ENCODE measurements at places on chromosomes 11 and 22.

- no peak for DNase-seq
Observed at GRCh38 chr11:66912911-66913310, 45.3 kb downstream of the PC start.

DNA sequence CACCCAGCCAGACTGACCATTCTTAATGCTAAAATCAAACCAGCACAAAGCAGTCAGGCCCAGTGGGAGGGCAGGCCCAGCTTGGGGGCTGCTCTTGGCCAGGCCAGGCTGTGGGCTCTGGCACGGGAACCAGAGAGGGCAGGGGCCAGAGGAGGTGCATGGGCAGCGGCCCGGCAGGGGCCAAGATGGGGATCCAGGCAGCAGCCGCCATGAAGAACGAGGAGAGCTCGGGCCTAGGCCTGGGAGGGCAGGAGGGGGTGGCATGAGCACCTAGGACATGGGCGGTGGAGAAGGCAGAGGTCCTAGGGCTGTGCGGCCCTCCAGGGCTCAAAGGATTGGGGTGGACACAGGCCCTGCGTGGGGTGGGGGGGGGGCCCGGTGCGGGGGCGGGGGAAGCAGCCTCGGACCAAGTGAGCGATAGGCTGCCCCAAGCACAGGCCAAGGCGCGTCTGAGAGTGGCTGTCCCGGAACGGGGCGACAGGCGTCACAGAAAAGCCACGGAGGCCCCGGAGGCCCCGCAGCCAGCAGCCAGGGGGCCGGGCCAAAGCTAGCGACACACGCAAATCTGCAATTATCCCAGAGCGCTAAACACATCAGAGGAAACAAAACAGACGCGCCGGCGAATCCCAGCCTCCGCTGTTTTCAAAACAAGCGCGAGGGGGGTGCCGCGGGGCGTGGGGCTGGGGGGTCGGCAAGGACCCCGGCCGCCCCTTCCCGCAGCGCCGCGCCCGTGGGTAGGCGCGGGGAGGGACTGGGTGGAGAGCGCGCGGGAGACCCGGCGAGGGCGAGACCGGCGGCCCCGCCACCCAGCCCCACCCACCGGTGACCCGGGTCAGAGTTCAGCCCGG is 8.3 kb downstream of the PLXNB2 start:
- DNase-seq, result no peak

- DNase-seq, result peak; percentile 38
Observed at GRCh38 chr11:121933694-121934093, 182.3 kb downstream of the BLID start.

DNA sequence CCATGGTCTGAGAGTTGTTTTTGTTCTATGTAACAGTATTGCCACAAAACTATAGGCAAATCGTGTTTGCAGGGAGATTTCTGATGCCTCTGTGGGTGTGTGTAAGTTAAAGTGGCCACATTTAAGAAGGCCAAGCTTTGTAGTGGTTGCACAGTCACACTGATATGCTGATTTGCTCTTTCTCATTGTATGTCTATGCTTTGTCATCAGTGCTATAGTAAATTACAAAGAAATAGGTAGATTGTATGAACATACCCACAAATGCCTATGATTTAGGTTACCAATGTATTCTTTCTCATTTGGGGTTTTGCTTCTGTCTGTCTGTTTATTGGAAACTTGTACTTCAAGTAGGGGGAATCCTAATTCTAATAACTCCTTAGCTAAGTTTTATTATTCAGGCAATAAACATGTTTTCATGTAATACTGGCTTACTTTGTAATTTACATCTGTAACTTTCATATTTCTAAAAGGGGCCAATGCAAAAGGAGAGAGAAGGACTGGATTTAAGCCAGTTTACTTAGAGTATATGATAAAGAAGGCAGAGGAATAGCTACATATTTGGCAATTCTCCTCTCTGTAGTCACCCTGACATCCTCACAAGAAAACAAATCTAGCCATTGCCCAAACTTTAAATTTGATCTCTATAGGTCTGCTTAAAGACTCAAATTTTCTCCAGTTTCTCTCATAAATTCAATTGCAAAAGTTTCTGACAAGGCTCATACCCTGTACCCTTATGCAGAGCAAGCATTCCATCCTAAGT is 2.0 kb downstream of the FIBIN start:
- peak; percentile 48 for DNase-seq

- DNase-seq, result no peak
Observed at GRCh38 chr11:102283116-102283485, 34.2 kb upstream of the BIRC3 start.

DNA sequence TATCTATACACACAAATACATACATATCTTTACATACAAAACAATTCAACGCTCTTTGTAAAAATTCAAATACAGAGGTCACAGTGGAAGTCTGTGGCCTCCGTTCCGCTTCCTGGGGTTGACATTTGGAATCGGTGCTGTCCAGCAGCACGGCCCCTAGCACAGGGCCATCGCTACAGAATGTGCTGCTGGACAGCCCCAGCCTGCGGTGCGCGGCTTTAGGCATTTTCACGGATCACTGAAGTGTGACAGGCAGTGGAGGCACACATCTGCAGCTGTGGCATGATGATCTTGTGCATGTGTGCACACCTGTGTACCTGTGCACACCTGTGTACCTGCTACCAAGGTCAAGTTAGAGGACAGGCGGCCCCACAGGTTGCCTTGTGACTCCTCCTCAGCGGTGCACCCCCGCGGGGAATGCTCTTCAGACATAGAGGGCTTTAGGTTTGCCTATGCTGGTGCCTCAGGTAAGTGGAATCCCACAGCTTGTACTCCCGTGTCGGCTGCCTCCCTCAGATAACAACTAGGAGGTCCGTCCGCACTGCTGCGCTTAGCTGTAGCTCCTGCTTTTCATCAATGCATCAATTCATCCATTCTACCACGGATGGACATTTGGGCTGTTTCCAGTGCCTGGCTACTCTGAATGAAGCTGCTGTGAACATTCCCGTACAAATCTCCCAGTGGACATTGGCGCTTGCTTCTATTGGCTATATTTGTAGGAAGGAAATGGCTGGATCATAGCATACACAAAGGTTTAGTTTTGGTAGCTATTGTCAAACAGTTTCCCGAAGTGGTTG is 29.9 kb downstream of the GAL start:
- DNase-seq, result no peak

DNA sequence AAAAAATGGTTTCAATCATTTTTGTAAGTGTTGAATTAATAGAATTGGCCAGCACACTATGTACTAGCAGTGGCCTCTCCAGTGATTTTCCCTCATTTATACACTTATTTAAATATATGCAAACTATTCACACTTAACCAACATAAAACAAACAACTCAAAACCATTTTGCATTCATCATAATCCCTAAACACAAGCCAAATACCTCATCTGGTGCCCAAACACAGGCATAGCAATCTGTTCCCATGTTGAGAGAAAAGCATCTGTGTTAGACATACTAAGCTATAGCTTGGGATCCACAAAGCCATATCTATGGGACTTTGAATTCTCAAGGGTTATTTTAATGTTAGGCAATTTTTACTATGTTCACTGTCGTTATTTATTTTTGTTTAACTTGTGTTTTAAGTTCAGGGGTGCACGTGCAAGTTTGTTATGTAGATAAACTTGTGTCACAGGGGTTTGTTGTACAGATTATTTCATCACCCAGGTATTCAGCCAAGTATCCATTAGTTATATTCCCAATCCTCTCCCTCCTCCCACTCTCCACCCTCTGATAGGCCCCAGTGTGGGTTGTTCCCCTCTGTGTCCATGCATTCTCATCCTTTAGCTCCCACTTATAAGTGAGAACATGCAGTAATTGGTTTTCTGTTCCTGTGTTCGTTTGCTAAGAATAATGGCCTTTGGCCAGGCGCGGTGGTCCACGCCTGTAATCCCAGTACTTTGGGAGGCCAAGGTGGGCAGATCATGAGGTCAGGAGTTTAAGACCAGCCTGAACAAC is 31.0 kb upstream of the RCN1 start:
- no peak for DNase-seq

DNA sequence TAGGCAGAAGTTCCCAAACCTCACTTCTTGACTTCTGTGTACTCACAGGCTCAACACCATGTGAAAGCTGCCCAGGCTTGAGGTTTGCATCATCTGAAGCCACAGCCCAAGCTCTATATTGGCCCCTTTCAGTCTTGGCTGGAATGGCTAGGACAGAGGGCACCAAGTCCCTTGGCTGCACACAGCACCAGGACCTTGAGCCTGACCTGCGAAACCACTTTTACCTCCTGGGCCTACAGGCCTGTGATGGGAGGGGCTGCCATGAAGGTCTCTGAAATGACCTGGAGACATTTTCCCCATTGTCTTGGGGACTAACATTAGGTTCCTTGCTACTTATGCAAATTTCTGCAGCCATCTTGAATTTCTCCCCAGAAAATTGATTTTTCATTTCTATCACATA is 288.3 kb upstream of the ZC3H12C start:
- no peak for DNase-seq

GRCh38 chr11:292211-293121 is 3.5 kb downstream of the PGGHG start:
- DNase-seq, result no peak

DNA sequence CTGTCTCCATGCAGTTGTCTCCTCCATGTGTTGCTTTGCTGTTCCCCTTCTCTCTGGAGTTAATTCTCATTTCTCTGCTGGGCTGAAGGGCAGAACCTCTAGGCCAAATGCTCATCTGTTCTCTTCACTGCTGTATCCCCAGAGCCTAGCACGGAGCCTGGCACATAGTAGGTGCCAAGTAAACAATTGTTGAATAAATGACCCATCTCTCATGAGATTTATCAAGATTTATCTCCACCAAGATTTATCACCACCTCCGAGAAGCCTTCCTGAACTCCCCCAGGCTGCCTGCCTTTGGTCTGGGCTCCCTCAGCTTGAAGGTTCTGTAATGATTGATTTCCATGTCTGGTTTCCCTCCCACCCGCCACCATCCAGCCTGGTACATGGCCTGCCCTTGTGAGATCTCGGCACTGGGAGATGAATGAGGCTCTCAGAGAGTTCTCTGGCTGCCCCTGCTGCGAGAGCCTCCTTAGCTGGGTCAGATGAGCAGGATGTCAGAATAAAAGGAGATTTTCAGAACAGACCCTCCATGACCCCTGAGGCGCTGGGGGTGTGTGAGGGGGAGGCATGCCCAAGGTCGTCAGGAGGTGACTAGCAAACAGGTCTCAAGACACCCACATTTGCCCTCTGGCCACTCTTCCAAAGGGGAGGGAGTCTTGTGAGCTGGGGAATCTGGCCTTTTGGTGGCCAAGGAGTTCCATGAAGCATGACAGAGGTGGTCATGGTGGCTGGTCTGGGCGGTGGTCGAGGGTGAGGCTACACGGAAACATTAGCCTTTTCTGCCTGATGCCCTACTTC is 2.4 kb upstream of the GDPD5 start:
- DNase-seq, result no peak

GRCh38 chr11:8167796-8168195 is 1.0 kb downstream of the RIC3 start:
- DNase-seq, result peak; percentile 36

DNA sequence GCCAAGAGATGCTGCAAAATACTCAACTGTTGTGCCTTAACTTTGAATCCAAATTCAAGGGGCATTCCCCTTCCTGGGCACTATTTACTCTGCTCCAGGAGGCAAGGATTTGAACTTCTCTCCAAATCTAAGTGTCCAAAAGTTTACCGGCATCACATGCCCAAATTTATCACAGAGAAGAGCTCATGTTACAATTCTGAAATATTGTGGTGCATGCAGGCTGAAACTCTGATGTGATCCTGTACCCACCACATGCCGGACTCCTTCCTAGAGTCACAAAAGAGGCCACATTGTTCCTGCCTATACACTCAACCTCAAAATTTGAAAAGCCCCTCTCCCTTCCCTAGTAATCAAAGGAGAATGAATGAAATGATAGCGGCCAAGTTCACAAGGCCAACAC is 1.3 kb downstream of the TRAF6 start:
- peak; percentile 31 for DNase-seq

DNA sequence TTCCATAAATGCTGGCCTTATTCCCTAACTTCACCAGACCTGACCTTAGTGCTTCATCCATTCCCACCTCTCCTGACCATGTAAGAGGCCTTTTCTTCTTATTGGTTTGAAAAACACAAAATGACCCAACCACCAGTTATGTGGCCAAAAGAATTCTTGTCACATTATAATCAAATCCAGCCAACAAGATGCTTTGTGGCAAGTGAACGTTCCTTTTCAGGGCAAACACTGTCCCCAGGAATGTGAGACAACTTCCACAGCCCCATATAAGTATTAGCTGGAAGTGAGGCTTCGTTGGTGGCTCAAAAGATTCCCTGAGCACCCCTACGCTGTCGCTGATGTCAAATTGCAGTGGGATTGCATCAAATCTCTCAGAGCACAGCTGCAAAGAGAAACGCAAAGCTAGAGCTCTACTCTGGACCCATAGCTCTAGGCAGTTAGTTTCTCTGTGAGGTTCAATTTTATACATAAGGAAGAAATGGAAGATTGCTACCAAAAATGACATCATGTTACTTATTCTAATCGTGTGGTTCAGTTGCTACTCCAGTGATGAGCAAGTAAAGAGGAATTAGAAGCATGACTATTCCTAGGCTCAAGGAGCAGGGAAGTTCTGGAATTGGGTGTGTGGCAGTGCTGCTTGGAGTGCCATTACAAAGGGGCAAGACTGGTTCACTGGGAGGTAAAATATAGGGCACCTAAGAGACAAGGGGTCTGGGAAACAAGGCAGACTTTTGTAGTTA is 26.1 kb downstream of the GLYATL1 start:
- DNase-seq, result no peak

DNA sequence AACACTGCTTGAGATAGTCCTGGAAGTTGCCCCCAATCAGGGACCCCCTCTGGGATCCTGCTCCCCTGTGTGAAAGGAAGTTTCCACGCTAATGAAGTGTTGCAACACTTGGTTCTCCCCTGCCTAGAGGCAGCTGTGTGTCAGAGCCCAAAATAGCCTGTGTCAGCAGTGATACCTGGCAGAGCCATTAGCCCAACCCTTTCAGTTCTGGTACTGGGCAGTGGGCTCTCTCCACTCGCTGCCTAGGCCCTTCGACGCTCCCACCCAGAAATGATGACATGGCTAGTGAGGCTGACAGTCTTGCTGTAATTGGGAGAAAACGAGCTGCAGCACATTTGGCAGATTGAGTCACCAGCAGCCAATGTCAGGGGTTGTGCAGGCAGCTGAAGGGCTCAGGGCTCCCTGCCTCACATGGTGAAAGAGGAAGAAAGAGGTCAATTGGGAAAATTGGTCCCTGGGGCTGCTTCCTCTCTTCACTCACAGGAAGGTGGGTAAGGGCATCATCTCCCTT is 1.4 kb upstream of the NXF1 start:
- peak; percentile 67 for DNase-seq

- DNase-seq, result no peak
Observed at GRCh38 chr11:27060816-27061460, 20.3 kb downstream of the BBOX1 start.

DNA sequence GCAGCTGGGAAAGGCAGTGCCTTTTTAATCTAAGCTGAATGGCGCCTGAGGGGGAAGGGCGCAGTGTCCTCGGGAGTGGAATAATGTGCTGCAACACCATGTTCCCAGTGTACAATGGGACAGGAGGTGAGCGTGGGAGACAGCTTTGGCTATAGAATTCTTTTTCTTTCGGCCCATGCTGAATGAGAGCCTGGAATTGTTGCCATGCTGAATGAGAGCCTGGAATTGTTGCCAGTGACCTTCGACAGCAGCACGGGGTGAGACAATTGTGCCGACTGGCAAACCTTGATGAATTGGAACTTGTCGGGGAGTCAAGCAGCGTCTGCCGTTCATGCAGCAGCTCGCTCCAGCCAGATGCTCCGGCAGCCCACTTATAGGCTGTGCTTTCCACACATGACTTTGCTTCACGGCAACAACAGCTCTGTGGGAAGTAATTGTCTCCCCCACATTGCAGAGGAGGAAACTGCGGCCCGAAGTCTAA is 141.4 kb upstream of the E2F8 start:
- no peak for DNase-seq

GRCh38 chr11:64245797-64246620 is 734 bp downstream of the PPP1R14B start:
- peak; percentile 82 for DNase-seq
